ENCODE measurements at places on chromosomes 12 and 14. TPM values are rescaled to one million over a fixed set of nuclear protein-coding genes. Genes with fewer than 3 reads are reported as not detected.

The PIANP gene
- total RNA-seq = not detected

The ZDHHC22 gene
- not detected for total RNA-seq

The SLC16A7 gene
- total RNA-seq = 81.0 TPM

The HOXC6 gene
- 0.42 TPM for total RNA-seq

The ABCC9 gene
- total RNA-seq = 60.9 TPM

The GATC gene
- total RNA-seq = 15.8 TPM

The STAC3 gene
- 1.9 TPM for total RNA-seq

The LTBR gene
- total RNA-seq = 43.1 TPM

The IL26 gene
- total RNA-seq = not detected

The CLEC4D gene
- not detected for total RNA-seq

The SRGAP1 gene
- total RNA-seq = 5.5 TPM

The RSRC2 gene
- total RNA-seq = 49.6 TPM

The KRT6A gene
- total RNA-seq = not detected

The IFNG-AS1 gene
- 0.80 TPM for total RNA-seq

The ARHGEF40 gene
- 19.8 TPM for total RNA-seq
